Vagina (tissue), 2 donors: ENCODE measurements at places on chromosomes 12 and 14.

DNA sequence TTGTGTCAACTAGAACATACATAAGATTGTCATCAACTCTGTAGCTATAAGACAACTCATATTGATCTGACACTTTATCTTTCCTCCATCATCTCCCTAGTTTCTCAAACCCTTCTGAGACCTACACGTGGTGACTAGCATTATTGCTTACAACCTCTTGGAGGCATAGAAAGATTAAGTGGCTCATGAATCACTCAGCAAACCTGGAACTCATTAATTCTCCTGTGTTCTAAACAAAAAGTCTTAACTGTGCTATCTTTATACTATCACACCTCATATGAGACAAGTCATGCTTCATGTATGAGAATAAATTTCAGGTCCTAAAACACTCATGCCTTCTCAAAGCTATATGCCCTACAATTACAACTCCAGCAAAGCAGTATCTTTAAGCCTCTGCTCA, 408.6 kb upstream of the SYT1 start:
- no peak for DNase-seq

GRCh38 chr12:66206141-66206540, 17.1 kb downstream of the IRAK3 start:
- no peak for DNase-seq

GRCh38 chr12:66217342-66217917, 28.4 kb downstream of the IRAK3 start:
- no peak for DNase-seq

GRCh38 chr12:66662729-66663128, 16.1 kb downstream of the GRIP1 start:
- DNase-seq, result no peak

- no peak for DNase-seq
Observed at GRCh38 chr12:11446372-11446771, 51.0 kb upstream of the PRB2 start.

- DNase-seq, result no peak
Observed at GRCh38 chr12:87687362-87687761, 341.8 kb downstream of the C12orf50 start.

GRCh38 chr14:102248121-102248520, 56.8 kb downstream of the MOK start:
- no peak for DNase-seq

- no peak for DNase-seq
Observed at GRCh38 chr14:34776611-34777010, 62.2 kb upstream of the CFL2 start.

DNA sequence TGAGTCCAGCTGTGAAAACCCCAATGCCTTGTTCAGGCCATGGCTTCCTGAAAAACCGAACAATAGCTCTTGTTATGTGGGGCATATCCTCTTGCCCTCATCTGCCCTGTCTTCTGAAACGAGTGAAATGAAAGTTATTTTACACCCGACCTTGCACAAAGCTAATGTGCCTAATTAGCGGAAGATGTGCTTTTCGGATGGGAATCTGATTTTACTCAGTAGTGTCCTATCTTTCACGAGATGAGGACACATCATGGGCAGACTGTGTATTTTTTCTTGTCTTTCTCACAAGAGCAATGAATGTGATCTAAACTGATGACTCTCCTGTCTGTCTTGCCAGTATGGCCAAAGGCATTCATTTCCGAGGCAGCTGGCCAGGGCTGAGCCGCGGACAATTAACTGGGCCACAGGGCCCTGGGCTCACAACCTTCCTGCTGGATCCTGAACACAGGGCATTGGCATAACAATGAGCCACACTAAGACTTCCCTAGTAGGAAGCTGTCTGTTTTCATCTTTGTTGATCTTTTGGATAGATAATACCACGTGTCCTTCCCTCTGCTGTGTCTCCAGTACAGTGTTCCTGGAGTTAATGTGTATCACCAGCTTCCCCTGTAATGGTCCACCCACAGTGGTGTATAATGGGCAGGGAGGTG, 86.0 kb upstream of the HIF1A start:
- DNase-seq, result no peak

- DNase-seq, result no peak
Observed at GRCh38 chr14:63470962-63471793, 72.0 kb downstream of the PPP2R5E start.

- no peak for DNase-seq
Observed at GRCh38 chr12:104964167-104964855, 6.2 kb upstream of the SLC41A2 start.

- DNase-seq, result no peak
Observed at GRCh38 chr12:5996459-5996858, 51.4 kb upstream of the ANO2 start.

DNA sequence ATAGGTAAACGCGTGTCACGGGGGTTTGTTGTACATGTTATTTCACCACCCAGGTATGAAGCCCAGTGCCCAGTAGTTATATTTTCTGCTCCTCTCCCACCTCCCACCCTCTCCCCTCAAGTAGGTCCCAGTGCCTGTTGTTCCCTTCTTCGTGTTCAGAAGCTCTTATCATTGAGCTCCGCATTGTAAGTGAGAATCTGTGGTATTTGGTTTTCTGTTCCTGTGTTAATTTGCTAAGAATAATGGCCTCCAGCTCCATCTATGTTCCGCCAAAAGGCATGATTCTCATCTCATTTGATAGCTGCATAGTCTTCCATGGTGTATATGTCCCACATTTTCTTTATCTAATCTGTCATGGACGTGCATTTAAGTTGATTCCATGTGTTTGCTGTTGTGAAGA, 6.9 kb upstream of the GPRC5D start:
- no peak for DNase-seq

DNA sequence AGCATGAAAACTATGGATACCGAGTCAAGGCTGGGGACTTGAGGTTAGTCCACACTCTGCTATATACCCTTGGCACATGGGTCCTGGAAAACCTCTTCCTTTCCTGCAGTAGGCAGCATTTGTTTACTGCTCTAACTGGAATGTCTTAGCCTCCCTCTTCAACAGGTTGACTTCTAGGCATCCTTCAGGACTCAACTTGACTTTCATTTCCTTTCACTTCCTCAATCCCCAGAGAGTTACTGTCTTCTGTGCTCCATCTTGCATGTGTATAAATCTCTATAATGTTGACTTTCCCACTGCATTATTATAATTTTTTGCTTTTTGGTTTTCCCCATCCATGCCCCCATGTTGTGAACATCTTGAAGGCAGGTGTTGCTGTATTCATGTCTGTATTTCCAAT, 107.9 kb downstream of the VRK1 start:
- DNase-seq, result no peak

DNA sequence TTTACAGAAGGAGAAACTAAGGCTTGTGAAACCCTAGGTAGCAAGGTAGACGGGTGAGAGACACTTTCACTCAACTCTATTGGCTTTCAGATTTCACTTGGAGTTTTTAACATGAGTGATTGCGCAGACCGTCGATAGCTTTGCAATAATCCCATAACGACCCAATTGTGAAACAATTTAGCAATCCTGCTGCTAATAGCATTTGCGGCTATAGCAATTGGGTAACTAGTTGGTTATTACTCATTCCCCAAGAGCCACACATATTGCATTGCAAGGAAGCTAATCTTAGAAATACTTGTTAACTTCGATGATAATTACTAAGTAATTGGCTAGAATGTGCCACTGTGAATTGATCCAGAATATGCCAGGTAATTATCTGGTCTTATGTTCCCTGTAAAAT, 159.9 kb upstream of the NOS1 start:
- no peak for DNase-seq

- DNase-seq, result no peak
Observed at GRCh38 chr14:59363531-59364226, 101.5 kb downstream of the GPR135 start.

DNA sequence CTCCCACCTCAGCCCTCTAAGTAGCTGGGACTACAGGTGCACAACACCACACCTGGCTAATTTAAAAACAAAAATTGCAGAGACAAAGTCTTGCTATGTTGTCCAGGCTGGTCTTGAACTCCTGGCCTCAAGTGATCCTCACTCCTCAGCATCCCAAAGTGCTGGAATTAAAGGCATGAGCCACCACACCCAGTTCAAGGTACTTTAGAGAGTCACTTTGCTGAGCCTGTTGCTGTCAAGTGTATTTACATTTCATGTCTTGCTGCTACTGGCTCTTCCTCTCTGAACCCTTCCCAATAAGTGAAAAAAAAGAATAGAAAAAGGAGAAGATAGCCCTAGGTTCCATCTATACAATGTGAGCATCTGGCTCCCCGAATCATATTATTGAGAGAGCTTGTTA, 38.4 kb downstream of the SLCO1A2 start:
- DNase-seq, result no peak

GRCh38 chr12:48996794-48997718, 2.1 kb downstream of the DDN start:
- no peak for DNase-seq

DNA sequence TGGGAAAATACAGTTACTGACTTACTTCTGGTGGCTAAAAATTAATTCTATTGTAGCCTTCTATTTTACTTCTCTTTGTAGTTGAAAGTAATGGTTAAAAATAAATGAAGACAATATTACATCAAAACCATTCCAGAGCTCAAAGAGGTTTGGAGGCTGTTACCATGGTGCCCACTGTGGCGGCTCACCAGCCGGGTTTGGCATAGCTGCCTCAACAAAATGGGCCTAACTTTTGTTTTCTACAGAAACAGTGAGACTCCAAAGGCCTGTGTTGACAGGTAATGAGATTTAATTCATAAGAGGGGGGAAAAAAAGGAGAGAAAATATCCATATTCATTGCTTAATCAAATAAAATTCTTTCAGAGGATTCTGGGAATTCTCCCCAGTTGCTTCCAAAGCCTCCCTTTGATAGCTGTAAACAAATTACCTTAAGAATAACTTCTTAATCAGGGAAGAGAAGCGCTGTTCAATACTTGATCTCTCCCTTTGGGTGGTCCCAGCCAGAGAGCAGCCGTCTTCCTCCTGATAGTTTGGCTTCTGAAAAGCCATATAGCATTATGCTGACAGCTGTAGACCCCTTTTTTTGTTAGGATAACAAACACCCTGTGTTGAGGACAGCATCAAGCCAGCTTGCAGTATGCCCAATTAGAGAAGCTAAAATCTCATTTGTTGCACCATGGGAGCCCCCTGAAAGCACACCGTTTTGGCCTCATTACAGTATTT, 266.8 kb downstream of the NEDD1 start:
- no peak for DNase-seq

- peak; percentile 91 for DNase-seq
Observed at GRCh38 chr12:63844391-63845341, at the start of gene SRGAP1. SRGAP1 (plus strand) TSS chr12:63844700; CDS start chr12:63844817, 117 bp downstream.

DNA sequence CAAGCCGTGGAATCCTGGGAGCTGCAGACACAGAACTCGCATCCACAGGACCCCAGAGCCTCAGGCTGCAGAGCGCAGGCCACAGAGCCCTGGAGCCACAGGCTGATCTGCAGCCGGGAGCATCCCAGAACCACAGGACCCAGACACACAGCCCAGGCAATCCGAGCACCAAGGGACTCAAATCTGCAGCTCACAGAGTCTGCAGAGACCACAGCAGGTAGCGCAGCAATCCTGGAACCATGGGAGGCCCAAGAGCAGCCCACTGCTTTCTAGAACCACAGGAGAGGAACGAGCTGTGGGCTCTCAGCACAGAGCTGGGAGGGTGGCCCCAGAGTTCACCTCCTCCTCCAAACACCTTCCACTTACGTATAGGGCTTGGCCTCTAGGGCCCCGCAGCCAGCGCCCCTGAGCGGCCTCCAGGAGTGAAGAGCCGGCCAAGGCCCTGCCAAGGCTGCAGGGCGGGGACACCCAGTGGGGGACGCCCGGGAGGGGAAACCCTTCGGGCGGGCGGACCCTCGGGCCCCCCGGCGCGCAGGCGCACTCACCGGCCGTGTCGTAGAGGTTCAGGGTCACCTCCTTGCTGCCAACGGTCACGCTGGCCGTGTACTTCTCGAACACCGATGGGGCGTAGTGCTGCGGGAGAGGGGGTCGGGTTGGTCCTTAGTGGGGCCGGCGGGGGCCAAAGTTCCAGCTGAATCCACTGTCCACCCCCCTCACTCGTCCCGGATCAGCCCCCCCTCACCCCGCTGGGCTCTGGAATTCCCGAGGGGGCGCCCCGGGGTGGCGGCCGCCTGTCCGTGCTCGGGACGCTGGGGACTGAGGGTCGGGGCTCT, 665 bp downstream of the RHOF start:
- no peak for DNase-seq

DNA sequence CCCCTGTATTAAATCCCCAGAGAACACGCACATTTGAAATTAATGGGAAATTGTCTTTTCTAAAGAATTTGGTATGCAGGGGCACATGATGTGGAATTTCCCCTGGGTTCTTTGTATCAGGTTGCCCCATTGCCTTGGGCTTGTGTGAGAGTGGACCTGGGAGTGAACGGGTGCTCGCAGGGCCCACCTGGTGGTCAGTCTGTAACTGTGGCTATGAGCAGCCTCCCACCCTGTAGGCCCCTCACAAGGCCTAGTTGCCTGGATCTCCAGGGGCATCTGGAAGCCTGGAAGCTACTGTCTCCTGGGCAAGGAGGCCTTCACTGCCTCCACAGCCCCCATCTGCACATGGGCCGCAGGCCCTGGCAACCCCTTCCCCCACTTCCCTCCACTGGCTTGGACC, 96.7 kb downstream of the SLC25A47 start:
- DNase-seq, result no peak
